ENCODE measurements at places on chromosomes 4 and X.
A peak's percentile ranks its signal among the peaks of the same experiment; 100 is the strongest.

GRCh38 chrX:40108959-40109287 is 11.2 kb upstream of the BCOR start:
- DNase-seq = peak; percentile 80

GRCh38 chrX:20144491-20144890 is 2.9 kb upstream of the EIF1AX start:
- peak; percentile 40 for DNase-seq

DNA sequence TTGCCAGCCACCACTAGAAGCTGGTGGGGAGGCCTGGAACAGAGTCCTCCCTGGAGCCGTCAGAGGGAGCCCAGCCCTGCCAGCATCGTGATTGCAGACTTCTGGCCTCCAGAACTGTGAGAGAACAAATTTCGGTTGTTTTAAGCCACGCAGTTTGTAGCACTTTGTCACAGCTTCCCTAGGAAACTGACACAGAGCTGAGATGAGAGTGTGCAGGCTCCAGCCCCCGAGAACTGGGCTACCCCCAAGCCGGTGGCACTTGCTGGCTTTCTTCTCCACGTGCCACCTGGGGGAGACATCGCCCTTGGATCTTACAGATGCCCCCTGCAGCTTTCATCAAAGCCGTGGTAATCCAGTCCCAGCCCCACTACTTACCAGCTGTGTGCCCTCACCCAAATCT is 83.7 kb downstream of the PPP2R2C start:
- no peak for DNase-seq

DNA sequence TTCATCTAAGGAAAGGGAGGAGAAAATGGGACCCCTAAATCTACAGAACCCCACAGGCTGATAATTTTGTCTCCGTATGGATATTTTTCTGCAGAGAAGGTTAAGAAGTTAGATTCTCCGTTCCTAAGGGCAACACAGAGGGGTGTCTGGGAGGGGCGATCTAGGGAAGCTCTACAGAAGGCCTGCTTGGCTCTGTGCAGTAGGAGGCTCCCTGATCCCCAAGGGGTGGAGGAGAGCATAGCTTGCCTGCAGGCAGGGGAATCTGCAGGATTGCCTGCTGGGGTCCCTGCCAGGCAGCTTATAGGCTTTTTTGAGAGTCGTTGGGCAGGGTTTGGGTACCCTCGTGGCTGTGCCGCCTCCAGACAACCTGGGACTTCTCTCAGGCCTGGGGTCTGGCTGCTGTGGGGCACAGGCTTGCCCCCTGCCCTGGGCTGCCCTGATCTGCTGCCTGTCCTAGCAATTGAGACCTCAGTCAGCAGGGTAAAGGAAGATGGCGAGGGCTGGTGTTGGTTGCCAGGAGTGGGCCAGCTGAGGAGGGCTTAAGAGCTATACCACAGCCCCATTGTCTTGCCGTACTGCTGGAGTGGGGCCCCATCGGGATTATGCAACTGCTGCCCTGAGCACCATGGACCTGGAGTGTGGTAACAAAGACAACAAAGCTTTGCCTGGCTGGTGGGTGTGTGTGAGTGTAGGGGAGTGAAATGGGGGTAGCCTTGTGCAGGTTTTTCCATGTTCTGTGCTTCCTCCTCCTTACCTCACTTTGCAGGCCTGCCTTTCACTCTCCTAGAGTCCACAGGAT is 74.1 kb downstream of the EFNB1 start:
- DNase-seq = no peak

- DNase-seq = no peak
Observed at GRCh38 chr4:151021637-151022334, 6.7 kb upstream of the LRBA start.

DNA sequence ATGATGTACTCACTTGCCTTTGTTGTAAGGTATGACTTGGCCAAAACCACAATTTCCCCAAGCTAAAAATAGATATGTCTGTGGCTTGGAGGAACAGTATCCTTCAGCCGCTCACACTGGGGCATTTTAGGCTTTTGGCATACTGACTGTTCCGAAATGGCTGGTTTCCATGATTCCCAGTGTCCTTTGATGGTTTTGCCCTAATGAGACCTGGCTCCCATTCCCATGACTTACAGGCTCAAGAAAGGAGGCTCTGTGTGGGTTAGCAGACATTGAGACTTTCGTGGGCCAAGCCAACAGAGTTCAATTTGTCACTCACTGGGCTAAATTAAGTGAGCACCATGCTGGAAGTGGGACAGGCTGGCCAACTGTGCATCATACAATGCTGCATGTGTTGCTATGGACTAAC is 150.6 kb downstream of the CEP135 start:
- no peak for DNase-seq

- DNase-seq = no peak
Observed at GRCh38 chr4:1264942-1265341, 16.0 kb upstream of the CTBP1 start.

GRCh38 chr4:14152834-14153519 is 525.5 kb upstream of the BOD1L1 start:
- DNase-seq = no peak

GRCh38 chr4:188162698-188163097 is 23.5 kb downstream of the TRIML1 start:
- no peak for DNase-seq

DNA sequence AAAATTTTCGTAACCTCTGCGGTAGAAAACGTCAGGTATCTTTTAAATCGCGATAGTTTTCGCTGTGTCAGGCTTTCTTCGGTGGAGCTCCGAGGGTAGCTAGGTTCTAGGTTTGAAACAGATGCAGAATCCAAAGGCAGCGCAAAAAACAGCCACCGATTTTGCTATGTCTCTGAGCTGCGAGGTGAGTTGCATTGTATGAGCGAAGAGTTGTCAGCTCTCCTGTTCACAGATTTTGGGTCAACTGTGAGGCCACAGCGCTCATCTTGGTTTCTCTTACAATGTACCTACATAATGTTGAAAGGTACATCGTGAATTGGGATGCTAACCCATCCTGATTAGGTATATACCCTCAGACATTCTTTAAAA is 486 bp downstream of the CLCN3 start:
- DNase-seq = peak; percentile 35

DNA sequence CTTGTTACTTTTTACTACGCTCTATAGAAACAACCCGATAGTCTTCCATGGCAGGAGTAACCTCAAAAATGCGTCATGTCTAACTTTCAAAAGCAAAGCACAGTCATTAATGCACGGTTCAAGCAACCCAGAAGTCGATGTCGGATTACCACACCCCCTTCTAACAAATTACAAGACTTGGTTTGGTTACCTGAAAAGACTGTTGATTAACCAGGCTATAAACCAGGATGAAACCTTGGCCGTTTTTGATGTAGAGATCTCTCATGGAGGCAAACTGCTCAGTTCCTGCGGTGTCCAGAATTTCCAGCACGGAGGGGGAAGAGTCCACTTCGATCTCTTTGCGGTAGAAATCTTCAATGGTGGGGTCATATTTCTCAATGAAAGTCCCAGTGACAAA is 2.4 kb downstream of the RAP2C start:
- peak; percentile 43 for DNase-seq

Data from EH (cell line).